ENCODE measurements at places on chromosomes 11 and 22. TPM values are rescaled to one million over a fixed set of nuclear protein-coding genes. Genes with fewer than 3 reads are reported as not detected.

SCGB1C1 gene
- total RNA-seq: not detected

KRTAP5-11 gene
- total RNA-seq: not detected

ALDH3B2 gene
- total RNA-seq: not detected

ANGPTL5 gene
- total RNA-seq: 0.17 TPM

POU2AF2 gene
- not detected for total RNA-seq

TMEM123 gene
- 94.6 TPM for total RNA-seq
